ENCODE measurements at places on chromosomes 1 and 21. TPM values are rescaled to one million over a fixed set of nuclear protein-coding genes. Genes with fewer than 3 reads are reported as not detected.

The UTS2 gene
- total RNA-seq: not detected

The KRTAP21-2 gene
- total RNA-seq: not detected

The CAPN8 gene
- total RNA-seq: not detected

The HLX gene
- 5.6 TPM for total RNA-seq

- no peak for DNase-seq
Observed at GRCh38 chr1:37519613-37520012, 5.0 kb upstream of the MEAF6 start.

GRCh38 chr1:83756984-83757717 lies 241.8 kb downstream of the TTLL7 start:
- no peak for DNase-seq

- no peak for DNase-seq
Observed at GRCh38 chr1:17904290-17904689, 149.2 kb downstream of the ACTL8 start.

GRCh38 chr1:181169281-181169865 lies 80.9 kb downstream of the IER5 start:
- DNase-seq: no peak

- no peak for DNase-seq
Observed at GRCh38 chr1:90074970-90075391, 80.1 kb downstream of the ZNF326 start.

DNA sequence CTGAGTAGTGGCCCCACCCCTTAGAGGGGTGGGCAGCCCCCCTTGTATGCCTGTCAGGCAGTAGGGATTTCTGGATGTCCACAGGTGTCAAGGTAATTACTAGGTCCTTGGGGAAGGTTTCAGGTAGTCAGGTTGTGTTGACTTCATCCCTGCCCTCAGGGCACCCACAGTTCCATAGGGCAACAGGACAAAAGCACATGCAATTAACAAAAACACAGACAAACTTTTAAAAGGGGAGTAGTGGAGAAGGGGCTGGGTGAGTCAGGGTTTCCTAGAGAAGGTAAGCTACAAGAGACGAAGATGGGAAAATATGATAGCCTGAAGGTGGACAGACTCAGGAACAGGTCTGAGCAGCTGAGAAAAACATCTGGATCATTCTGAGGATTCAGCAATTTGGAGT lies 14.1 kb downstream of the KRTCAP2 start:
- no peak for DNase-seq

DNA sequence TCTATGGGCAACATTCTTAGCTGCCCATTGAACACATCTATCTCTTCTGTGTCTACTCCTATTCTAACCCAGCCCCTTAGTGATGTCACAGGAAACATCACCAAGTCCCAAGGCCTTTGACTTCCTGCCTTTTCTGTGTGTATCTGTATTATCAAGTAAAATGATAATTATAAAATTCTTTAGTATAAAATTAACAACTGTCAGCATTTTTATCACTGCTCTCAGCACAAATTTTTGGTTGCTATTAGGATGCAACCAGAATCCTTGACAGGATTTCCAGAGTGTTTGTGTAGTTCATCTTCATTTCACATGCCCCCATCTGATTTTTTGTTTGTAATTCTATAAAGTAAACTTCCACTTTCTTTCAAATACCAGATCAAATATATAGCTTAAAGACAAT lies 33.8 kb downstream of the OR10Z1 start:
- DNase-seq: no peak

- no peak for DNase-seq
Observed at GRCh38 chr1:150875197-150876118, 941 bp downstream of the ARNT start.

DNA sequence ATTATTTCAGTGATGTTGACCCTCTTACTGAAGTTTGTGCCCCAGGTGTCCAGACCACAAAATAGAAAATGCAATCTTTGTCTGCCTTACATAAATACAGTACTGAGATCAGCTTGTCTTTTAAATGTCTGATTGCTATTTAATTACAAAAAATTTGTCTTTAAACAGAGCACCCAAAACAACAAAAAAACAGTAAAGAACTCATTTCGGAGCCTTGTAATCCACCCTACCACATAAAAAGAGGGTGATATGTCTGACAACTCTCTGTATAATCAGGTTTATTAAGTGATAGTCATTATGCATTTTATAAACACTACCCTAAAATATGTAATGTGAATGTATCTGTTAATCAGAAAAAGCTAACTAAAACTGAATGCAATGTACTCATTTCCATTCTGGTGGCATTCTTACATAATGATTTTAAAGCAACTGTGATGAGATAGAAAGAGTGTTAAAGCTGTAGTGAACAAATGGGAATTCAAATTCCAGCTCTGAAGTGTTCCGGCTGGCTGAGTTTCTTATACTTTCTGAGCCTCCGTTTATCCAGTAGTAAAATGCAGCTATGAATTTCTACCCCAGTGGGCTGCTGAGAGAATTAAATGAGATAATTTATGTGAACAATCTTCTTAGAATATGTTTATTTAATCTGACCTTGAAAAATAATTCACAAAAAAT lies 486.6 kb downstream of the USP25 start:
- DNase-seq: no peak

GRCh38 chr1:56064705-56065104 lies 514.7 kb downstream of the PLPP3 start:
- no peak for DNase-seq

DNA sequence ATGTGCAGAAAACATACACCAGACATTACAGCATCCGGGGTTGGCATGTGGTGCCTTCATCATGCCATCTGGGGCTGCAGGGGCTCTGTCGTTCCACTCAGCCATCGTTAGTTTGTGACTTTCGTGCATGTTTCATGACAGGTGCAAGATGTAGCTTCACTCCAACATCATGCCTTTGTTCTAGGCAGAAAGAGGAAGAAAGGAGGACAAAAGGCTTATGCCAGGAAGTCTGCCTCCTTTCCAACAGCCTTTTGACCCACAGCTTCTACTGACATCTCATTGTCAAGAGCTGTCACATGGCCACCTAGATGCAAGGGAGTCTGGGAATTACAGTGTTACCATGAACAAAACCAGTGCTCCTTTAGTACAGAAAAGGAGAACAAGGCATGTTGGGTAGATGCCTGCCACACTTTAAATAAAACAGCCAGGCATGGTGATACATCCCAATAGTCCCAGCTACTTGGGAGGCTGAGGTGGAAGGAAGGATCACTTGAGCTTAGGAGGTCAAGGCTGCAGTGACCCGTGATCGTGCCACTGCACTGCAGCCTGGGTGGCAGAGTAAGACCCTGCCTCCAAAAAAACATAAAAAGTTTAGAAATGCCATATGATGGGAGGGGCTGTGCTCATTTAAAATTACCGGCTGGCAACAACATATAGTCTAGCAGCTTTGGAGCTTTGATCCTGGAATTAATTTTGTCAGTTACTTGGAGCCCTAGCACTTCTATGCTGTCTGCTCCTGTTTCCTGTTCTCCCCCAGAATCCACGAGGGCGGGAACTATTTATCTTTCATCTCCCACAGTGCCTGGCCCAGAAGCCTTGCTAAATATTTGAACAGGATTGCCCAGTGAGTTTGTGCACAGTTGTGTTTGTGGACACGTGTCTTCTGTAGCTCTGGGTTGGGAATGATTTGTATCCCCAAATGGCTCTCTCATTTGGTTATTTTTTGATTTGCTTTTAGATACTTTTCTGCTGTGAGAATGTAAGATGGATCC lies 7.4 kb downstream of the DOP1B start:
- no peak for DNase-seq

- no peak for DNase-seq
Observed at GRCh38 chr1:18309552-18310155, 171.1 kb upstream of the KLHDC7A start.

GRCh38 chr1:168829876-168830275 lies 100.9 kb upstream of the DPT start:
- no peak for DNase-seq

Measured in Right ventricle myocardium superior (tissue), 1 donor.